Heart left ventricle (tissue), 16 donors: ENCODE measurements at places on chromosomes 6 and 20. TPM values are rescaled to one million over a fixed set of nuclear protein-coding genes. Genes with fewer than 3 reads are reported as not detected.

ME1 gene
- total RNA-seq = 15.2 TPM

CLPSL1 gene
- total RNA-seq = not detected

RNGTT gene
- 7.2 TPM for total RNA-seq

CITED2 gene
- 151 TPM for total RNA-seq

VNN1 gene
- total RNA-seq = 2.2 TPM

CFB gene
- 3.0 TPM for total RNA-seq

GRCh38 chr6:167811442-167812087, 15.1 kb upstream of the AFDN start:
- DNase-seq = no peak

- no peak for DNase-seq
Measured at GRCh38 chr6:48619771-48620170, 508.8 kb upstream of the PTCHD4 start.

DNA sequence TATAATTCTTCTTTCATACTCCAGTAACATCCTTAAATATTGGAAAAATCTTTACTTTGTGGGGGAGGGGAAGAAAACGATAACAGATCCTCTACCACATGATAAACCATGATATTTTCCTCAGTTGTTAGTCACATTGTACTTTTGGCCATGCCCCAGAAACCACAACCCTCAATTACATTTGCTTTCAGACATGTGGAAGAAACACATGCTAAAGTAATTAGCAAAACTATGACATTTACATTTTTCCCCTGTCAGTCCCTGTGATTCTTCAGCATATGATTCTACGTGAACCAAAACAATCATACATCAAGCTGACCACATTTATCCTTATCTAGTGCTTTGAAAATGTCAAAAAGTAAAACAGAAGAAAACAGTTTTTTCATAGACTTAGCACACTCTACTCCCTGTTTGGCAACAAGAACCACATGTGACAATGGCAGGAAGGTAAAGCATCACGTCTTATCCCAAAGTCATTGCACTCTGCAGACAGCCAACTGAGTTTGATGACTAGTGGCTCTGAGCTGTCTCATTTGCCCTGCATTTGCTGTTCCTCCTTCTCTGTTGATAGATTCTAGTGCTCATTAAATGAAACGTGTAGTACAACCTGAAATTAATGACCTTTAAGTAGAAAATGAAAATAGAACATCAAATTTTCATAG, 505.8 kb upstream of the MARCKS start:
- DNase-seq = no peak

GRCh38 chr6:114449659-114450058, 106.8 kb upstream of the HS3ST5 start:
- no peak for DNase-seq
